ENCODE measurements at places on chromosomes 12 and 14.
A peak's percentile ranks its signal among the peaks of the same experiment; 100 is the strongest.

DNA sequence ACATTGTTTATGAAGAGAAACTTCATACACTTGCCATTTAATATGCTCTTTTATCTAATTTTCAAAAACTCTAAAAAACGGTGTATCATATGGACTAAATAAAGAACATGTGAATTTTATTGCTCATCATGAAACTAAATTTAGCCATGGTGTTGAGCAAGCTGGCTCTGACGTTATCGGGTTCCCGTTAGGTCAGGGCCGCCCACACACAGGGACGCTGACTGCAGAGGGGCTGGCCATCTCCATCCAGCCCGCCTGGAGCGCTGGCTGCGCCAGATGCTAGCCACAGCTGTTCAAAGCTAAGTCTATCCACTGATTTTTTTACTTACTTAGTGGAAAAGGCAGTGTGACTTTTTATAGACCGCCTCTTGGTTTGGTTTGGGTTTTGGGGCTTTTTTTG lies 36.5 kb upstream of the DYNC1H1 start:
- DNase-seq, result peak; percentile 88

GRCh38 chr12:32155041-32155440 lies 48.4 kb downstream of the BICD1 start:
- DNase-seq, result no peak

- peak; percentile 73 for DNase-seq
Measured at GRCh38 chr12:101051901-101052550, 158.0 kb downstream of the SLC5A8 start.

DNA sequence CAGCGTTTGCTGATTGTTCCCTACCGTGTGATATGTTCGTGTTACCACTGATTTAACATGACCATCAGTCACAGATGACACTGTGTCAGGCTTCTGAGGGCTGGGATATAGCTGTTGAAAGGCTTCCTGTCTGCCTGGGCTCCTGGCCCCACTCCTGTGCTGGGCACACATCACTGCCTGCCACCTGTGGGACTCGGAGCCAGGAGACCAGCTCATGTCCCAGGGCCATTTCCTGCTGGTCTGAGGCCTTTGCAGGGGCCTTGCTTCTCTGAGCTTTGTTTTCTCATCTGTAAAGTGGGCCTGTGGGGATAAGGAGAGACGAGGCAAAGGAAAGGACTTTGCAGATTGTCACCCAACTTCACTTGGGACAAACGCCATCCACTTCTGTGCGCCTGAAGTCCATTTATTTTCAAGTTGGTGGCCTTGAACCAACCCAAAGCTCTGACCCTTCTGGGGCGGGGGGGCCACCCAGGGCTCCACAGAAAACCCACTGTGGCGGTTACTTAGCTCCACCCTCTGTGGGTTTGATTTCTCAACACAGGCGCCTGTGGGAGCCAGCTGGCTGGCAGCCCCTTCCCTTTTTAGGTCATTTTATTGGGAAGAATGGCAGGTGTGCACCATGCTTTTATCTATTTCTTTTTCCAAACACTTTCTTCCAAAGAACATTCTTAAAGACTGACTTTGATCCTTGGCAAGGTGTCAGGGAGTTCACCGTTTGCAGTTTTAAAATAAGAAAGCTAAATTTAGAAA lies 54.1 kb downstream of the BEGAIN start:
- no peak for DNase-seq

DNA sequence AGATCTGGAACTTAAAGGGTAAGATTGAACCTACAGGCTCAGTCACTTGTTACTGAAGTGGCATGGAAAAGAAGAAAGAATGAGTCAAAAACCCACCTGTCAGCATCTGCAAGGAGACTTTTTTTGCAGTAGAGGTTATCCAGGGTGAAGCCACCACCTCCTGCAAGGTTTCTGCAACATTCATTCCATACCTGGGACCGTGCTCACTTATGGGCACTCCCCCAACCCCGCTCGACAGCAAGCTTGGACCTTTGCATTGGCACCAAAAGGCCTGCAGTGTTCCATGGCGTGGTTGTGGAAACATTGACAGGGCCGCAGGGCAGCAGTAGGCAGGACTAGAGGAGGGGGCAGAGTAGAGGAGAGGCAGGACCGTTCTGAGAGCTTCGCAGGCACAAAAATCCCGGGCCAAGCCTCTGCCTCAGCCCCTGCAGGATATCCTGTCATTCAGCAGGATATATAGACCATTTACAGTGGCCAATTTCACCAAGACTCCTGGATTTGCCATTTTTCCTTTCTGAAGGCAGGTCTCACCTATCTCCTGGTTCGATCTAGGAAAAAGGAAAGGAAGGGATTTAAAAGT lies at the start of gene STAB2:
TSS of gene STAB2 (plus strand) at position 483 of the 580 bp plus-strand sequence. CDS start 204 bp downstream, outside the sequence.
- DNase-seq, result no peak

- DNase-seq, result no peak
Measured at GRCh38 chr12:108234158-108234557, 105.0 kb downstream of the CMKLR1 start.

GRCh38 chr14:75711796-75712211 lies 50.8 kb downstream of the TTLL5 start:
- DNase-seq, result peak; percentile 42

GRCh38 chr12:25566202-25566949 lies 13.3 kb upstream of the LMNTD1 start:
- DNase-seq, result no peak

DNA sequence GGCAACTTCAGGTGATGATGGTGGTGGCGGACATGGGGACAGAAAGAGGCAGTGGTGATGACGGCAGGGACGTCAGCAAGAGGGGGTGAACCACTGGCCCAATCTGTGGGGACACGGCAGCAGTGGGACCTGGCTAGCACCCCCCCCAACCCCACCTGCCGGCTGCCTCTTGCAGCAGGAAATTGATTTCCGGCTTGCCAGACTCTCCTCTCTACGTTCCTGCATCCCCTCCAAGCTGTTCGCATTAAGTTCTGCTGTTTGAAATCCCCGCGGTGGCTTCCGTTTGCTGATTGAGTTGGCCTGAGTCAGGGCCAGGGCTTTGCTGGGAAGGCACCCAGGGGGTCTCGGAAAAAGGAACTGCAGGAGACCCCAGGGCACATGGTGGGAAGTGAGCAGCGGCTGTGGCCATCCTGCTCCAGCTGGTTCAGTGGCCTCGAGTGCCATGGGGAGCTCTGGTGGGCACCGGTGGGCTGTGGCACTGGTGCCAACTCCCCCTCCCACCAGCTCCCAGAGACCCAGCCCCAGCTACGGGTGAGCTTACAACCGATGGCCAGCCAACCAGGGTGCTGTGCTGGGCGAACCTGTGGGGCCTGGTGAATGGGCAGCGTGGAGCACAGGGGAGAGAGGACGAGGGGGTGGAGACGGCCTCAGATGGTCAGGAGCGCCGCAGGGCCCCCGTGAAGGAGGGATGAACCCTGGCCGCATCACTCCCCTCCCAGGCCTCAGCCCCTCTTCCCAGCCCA lies 14.6 kb upstream of the NUDT14 start:
- DNase-seq, result no peak

GRCh38 chr14:23829736-23830471 lies 123.7 kb upstream of the DHRS4 start:
- DNase-seq, result peak; percentile 36

DNA sequence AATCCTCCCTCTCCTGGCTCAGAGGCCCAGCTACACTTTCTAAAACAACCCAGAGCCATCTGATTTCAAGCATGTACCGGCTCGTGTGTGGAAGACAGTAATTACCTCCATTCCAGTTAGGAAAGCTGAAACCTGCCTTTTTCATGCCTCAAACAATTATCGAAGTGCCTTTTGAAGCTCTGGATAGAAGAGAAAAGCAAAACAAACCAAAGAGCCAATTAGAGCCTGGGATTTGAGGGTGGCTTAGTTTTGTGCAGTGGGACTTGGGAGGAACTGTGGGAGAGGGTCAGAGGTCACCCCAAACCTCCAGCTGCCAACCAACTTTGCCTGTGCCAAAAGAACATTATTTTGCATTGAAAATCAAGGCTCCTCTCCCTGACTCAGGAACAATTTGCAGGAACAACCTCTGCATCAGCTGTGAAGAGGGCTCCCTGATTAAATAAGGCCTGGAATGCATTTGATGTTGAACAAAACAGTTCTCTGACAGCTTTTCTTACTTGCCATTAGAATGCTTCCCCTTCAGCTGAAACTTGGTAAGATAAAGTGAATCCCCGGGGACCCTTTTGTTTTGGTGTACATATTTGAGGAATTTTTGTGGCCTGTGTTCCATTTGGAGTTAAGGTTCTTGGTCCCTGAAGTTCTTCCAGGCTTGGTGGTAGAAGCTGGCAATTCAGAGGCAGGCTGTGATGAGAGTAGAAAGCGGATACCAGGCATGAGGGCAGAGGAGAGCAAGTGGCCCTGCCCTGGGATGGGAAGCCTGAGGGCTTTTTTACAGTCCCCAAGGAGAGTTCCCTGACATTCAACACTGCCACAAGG lies 270.1 kb downstream of the ZFP36L1 start:
- peak; percentile 80 for DNase-seq

DNA sequence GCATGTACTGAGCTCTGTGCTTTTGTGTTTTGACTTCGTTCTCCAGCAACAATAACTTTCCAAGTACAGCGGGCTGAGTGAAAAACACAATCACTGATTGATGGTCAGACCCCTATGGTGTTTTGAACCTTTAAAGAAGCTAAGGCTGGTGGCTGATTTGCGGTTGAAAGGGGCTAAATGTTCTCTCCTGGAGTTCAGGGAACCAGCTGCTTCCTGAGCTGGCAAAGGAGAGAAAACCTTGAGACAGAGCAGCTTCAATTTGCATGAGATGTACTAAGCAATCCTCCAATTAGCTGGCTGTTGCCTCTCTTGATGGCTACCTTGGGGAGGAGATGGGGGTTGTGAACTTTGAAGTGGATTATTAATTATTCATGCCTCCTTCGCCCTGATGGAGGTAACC lies 546.7 kb upstream of the SEL1L start:
- no peak for DNase-seq

DNA sequence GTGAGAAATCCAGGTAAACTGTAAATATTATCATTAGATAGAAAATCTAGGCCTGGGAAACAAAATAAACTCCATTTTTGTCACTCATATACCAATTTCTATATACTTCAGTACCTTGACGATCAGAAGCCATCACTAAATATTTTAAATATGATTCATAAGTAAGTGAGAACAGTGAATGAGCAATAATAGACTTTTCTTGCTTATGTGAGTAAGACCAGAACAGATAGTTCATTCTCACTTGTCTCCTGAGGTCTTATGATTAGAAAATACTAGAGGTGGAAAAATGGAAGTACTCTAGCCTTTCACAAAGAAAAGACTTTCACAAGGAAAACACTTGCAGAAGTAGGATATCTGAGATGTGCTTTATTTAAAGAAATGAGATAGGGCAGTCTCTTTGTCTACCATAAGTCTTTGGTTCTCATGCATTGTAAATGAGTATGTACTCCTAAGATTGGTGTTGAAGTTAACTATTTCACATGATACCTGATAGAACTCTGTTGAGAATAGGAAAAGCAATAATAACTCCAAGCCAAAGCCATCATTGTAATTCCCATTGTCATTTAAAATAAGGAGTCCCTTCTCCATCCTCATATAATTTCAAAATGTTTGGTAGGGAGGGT lies 10.1 kb upstream of the SMCO3 start:
- no peak for DNase-seq

GRCh38 chr14:68476212-68477109 lies 316.4 kb downstream of the ZFP36L1 start:
- peak; percentile 88 for DNase-seq

DNA sequence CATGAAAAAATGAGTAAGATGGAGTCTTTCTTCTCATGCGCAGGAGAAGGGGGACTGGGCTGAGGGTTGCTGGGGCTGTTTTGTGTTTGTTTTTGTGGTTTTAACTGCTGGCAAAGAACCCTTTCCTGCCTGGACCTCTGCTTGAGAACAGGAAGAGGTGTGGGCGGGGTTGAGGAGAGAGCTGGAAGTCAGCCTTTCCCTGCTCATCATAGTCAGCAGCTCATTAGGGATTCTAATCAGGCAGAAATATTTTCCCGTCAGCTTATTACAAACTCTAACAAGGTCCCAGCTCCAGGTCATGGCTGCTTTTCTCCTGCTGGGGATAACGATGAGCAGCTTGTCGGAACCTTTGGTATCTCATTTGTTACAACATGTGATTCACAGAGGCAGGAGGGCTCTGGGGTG lies 185.0 kb upstream of the NRXN3 start:
- no peak for DNase-seq

DNA sequence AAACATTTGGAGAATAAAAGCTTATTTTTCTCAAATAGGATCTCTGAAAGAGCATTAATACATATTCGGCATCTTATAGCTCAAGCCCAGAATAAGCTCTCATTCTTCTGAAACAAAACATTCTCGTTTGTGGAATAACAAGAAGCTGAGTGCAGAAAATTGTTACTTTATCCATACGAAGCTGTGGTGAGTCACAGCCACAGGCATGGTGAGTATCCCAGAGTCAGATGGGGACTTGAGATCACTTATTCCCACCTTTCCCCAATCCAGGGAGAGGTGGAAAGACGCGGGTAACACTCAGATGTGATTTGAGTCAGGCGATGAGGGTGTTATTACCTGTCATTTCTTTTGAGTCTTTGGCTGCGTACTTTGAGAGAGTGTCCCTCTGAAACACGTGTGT lies 214.6 kb upstream of the TMEM132C start:
- DNase-seq, result no peak

DNA sequence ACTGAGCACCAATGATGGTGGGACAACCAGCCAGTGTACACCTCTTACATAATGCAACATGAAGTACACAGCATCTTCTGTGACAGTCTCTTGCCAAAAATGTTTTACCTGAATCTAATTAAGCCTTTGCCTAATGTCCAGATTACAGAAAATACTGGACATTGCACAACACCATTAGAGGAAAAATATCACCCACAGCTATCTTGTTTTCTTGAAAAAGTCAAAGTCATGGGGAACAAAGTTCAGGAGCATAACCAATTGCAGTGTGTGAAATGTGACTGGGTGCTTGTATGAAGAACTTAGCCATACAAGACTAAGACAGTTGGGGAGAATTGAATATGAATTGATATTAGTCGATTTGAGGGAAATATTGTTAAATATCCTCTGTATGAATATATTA lies 12.1 kb upstream of the ANO6 start:
- DNase-seq, result no peak

GRCh38 chr14:100158566-100159093 lies 815 bp downstream of the DEGS2 start:
- no peak for DNase-seq

DNA sequence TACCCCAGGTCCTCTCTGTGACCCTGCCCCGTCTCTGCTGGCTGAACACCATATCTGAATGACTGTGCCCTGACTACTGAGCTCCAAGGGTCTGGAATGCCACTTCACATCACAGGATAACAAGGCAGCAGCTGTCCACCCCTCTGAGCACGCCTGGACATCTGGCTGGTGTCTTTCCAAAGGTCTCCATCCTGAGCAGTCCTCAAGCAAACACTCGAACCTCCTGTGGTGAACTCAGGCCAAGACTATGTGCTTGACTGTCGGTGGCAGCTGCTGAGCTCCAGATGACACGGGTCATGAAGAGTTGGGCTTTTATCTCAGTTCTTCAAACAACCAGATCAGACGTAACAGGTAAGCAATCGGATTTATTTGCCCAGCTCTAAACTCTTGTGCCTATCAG lies 117.2 kb upstream of the BCL2L14 start:
- DNase-seq, result no peak

DNA sequence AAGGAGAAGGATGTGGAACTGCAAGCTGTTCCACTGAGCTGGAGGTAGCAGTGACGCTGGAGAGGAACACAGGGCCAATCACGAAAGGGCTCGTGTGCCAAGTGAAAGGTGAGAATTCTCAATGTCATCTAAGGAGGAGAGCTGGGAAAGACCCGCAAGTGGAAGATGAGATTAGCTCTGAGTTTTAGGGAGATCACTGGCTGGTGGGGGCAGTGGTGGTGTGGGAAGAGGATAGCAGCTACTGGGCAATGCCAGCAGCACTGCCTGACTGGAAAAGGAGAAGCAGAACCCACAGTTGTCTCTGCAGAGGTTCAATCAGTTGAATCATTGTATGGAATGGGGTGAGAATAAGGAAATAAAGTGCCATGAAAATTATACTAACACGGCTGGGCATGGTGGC lies 27.8 kb downstream of the SLC25A47 start:
- no peak for DNase-seq

All from AG09319 (cell line).